LoVo (cell line): ENCODE measurements at places on chromosomes 6 and 20.

- DNase-seq, result no peak
Measured at GRCh38 chr6:55320696-55321086, 6.6 kb upstream of the GFRAL start.

- DNase-seq, result no peak
Measured at GRCh38 chr20:8414586-8415274, 282.7 kb downstream of the PLCB1 start.

- no peak for DNase-seq
Measured at GRCh38 chr20:49587111-49587570, 19.2 kb upstream of the PTGIS start.

GRCh38 chr20:44574372-44574771 is 8.0 kb upstream of the PKIG start:
- DNase-seq, result no peak

GRCh38 chr6:13272131-13273046 is 55.9 kb downstream of the TBC1D7 start:
- DNase-seq, result no peak

DNA sequence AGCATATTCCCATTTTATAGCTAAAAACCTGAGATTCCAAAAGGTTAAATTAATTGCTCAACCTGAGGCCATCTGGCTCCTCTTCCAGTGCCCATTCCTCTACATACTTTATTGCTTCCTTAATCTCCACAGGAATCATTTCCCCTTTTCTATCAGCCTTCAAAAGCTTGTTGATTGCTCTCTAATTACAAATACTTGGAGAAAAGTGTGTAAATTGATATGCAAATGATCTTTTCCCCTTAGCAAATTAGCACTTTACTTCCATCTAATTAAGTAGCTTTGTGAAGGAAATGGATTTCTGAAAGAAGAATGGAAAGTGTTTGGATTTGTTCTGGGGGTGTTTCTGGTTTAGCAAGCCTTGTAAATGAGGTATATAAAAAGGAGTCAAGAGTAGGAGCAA is 323.3 kb downstream of the GRIK2 start:
- no peak for DNase-seq

- DNase-seq, result no peak
Measured at GRCh38 chr20:51886891-51887608, 84.7 kb upstream of the SALL4 start.

GRCh38 chr20:39270837-39271604 is 308.9 kb downstream of the DHX35 start:
- DNase-seq, result no peak

DNA sequence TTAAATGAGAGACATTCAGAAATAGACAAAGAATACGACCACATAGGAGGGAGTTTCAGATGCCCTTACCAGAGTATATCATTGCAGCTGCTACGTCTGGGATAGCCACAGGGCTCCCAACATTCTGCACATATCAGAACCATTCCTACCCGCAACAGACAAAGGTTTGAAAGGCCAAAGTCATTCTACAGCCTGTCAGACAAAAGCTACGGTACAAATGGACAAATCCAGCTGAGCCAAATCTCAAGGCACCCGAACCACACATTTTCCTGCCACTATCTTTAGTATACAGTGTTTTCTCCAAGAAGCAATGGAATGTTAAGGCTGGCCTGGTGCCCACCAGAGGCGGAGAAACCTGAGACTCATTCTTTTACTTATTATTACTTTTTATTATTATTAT is 30.5 kb upstream of the LYRM2 start:
- DNase-seq, result no peak

DNA sequence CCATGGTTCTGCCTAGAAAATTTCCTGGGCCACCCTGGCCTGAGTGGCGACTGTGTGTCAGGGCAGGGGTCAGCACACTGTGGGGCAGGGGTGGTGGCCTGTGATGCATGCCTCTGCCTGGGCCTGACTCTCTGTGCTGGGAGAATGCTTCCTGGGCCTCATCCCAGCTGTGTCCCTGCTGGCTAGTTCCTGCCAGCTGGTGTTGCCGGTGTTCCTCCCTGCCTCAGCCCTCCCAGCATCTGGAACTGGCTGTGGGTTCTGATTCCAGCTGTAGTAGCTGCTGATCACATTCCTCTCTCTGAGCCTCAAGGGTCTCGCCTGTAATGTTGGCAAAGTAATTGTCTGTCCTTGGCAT is 101.5 kb downstream of the SYCP2 start:
- DNase-seq, result no peak

- DNase-seq, result no peak
Measured at GRCh38 chr6:121951918-121952379, 447.5 kb upstream of the HSF2 start.

GRCh38 chr6:28004350-28005151 is 47.5 kb downstream of the OR2B6 start:
- no peak for DNase-seq

DNA sequence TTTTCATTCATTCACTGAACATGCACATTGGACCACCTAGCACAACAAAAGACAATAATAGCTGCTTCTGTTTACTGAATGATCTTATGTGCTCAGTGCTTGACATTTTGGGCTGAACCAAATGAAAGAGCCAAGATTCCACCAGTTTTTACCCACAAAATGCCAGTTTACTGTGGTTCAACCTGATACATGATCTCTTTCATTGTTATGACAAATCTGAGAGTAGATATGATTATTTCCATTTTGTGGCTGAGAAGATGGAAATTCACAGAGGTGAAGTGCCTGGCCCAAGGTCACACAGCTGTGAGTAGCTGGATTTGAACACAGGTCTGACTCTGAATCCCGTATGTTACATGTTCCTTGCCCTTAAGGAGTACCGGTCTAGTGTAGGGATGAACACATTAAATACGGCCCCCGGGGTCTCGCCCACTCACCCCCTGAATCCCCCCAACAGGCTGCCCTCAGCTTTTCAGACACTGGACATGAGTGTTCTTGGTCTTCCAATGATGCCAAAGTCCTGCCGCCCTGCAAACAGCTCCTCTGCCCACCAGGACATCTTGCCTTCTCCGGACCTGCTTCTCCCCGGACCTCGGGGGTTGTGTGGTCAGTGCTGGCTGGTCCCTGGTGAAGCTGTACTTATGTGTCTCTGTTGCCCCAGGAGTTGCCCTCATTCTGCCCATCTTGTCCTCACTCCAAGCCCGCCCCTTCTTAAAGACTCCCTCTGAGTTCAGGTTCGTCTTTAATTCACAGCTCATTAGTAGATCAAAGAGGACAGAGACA is 58.6 kb upstream of the SLC32A1 start:
- DNase-seq, result no peak

- peak; percentile 28 for DNase-seq
Measured at GRCh38 chr6:11094411-11094851, 797 bp downstream of the SMIM13 start.

GRCh38 chr20:10469599-10469998 is 34.5 kb downstream of the SLX4IP start:
- DNase-seq, result peak; percentile 25

GRCh38 chr20:31580706-31581105 is 24.4 kb upstream of the ID1 start:
- no peak for DNase-seq

GRCh38 chr6:53038141-53038540 is 27.1 kb upstream of the FBXO9 start:
- DNase-seq, result no peak

GRCh38 chr20:49831022-49831769 is 18.6 kb downstream of the SLC9A8 start:
- DNase-seq, result no peak

GRCh38 chr20:61808447-61808846 is 257.2 kb downstream of the TAF4 start:
- no peak for DNase-seq

- DNase-seq, result no peak
Measured at GRCh38 chr20:55540013-55540412, 465.3 kb downstream of the CBLN4 start.

DNA sequence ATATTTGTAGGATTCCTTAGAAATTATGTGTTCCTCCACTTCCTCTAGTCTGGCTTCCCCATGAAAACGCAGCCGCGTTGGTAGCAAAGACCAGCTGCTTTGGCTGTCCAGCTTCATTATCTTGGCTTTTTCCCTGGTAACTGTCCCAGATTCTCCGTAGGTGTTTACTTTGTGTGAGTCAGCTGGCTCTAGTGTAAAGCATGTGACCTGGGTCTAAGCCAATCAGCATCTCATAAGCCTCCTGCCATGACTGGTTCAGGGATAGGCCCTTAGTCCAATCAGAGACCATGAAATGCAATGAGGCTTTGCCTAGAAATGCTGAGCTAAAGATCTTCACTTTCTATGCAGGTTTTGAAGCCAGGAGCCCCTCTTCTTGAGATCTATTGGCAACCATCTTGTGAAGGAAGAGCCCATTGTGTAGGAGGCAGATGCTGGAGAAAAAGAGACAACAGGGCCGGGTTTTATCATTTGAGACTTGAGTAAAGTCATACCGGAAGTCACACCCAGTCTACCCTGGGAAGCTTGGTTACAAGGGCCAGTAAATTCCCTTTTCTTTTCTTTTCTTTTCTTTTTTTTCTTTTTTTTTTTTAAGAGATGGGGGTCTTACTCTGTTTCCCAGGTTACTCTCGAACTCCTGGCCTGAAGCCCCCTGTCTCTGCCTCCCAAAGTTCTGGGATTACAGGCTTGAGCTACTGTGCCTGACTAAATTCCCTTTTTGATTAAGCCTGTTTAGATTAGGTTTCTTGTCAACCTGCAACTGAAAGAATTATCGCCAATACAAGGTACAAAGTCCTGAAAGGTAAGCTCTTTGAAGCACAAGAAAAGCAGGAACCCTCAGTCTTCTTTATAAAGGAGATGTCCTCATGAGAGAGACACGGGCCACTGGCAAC is 256.5 kb upstream of the RREB1 start:
- DNase-seq, result peak; percentile 90

- no peak for DNase-seq
Measured at GRCh38 chr6:34736823-34737222, 20.5 kb upstream of the SNRPC start.

DNA sequence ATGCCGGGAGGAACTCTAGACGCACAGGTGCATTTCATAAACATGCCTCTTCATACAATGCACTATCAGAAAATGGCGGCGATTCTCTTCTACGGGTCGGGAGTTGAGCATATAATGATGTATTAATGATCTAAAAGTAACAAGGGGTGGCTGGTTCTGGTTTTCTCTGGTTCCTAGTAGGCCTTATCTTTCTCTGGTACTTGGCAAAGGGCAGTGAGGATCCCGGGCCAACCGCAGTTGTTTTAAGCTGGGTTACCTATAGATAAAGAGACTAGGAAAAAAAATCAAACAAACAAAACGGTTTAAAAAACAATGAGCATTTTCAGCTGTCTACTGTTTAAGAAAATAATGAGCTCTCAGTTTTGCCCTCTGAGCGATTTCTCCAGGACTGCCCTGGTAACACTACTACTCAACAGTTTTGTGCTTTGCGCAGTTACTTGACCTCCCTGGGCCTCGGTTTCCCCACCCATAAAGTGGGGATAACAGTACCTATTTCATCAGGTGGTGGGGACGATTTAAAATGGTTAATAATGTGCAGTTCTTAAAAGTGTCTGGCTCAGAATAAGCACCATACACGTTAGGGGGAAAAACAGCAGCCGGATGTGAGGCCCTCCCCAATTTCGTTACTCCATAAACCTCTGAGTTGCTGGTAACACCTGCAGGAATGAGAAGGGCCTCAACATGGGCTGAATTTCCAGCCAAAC is 1.3 kb upstream of the SIRT5 start:
- no peak for DNase-seq

- DNase-seq, result peak; percentile 41
Measured at GRCh38 chr6:131061041-131061750, 1.8 kb downstream of the EPB41L2 start.

DNA sequence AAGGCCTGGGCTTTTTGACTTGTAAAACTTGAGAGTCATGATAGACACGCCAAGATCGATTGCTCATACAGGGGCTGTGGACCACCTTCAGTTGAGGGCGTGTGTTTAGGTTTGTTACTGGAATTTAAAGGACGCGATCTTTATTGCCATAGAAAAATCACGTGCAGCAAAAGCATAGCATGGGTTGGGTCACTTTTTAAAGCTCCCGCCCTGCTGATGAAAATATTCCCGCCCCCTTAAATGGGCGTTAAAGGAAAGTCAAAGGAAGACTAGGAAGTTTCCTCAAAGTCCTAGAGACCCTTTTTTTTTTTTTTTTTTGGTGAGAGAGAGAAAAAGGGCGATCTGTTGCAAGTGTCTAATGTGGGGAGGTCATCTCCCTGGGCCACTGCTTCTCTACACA is 23.1 kb downstream of the TFAP2A start:
- no peak for DNase-seq

- DNase-seq, result no peak
Measured at GRCh38 chr6:37131104-37131959, 38.6 kb upstream of the PIM1 start.

DNA sequence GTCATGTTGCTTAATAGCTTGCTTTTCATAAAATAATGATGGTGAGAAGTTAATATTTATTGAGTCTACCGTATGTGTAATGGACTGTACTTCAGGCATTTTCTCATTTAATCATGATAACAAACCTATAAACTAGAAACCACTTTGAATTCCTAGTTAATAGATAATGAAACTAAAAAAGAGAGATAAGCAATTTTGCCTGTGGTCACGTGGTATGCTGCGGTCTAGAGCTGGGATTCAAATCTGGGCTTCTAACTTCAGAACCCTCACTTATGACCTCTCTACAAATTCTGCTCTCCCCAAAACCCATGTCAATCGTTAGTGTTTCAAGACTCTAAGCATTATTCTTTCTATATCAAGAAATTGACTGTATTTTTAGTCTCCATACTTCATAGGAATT is 700.7 kb downstream of the PRKN start:
- no peak for DNase-seq

- DNase-seq, result no peak
Measured at GRCh38 chr6:46882645-46883044, 39.1 kb downstream of the ADGRF5 start.

DNA sequence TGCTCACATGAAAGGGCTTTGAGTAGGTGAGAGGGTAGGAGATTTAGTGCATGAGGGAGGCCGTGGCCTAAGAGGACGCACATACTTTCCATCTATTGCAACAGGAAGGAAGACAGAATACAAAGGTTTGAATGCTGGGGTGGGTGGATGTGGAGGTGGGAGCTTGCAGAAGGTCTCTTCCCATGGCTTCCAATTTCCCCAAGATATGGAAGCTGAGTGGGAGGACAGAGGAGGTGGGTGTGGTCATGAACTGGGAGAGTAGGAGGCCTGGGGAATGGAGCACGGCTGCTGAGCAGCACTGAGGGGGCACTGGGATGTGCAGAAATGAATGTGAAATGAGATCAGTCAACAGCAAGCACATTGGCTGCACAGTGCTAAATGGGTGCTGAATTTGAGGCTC is 70.3 kb downstream of the SCML4 start:
- no peak for DNase-seq

GRCh38 chr6:53326372-53327016 is 22.3 kb downstream of the ELOVL5 start:
- DNase-seq, result no peak

DNA sequence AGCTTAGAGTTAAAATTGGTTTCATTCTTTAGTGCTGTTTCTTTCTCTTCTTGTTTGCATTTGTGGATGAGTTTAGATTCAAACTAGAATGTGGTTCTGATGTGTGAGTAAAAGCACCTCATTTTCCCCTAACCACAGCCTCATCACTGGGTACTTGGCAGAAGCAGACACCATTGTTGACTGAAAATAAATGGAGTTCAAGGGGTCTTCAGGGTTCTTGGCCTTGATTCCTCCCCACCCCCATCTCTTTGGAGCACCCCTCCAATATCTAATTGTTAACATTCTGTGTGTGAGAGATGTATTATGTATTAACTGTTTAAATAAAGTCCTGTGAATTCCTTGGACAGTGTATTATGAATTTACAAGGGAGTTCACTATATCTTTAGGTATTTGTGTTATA is 59.6 kb downstream of the JARID2 start:
- no peak for DNase-seq

- no peak for DNase-seq
Measured at GRCh38 chr6:30113841-30114240, 951 bp upstream of the TRIM31 start.
